DMS153 (cell line): ENCODE measurements at places on chromosomes 7 and 10.

DNA sequence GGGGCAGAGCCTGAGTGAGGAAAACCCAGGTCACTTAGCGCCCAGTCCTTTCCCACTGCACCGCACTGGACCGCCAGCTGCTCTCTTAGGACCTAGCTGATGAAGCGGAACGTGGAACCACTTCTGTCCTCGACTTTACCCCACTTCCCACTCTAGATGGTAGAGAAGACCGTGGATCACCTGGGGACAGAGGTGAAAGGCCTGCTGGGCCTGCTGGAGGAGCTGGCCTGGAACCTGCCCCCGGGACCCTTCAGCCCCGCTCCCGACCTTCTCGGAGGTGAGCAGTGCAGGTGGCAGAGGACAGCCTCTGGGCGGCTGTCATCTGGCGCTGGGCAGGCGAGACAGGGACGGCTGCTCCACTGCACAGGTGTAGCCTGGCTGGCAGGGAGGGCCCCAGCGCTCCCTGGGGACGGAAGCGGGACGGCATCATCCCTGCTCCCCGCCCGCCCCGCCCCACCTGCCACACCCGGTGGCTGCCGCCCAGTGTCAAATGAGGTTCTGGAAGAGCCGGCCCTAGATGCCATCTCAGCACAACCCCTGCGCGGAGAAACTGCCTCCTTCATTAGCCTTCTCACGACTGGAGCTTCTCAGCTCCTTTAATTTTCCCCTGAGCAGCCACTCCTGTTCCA lies 11.7 kb downstream of the PLAC9 start:
- DNase-seq: peak; percentile 63

DNA sequence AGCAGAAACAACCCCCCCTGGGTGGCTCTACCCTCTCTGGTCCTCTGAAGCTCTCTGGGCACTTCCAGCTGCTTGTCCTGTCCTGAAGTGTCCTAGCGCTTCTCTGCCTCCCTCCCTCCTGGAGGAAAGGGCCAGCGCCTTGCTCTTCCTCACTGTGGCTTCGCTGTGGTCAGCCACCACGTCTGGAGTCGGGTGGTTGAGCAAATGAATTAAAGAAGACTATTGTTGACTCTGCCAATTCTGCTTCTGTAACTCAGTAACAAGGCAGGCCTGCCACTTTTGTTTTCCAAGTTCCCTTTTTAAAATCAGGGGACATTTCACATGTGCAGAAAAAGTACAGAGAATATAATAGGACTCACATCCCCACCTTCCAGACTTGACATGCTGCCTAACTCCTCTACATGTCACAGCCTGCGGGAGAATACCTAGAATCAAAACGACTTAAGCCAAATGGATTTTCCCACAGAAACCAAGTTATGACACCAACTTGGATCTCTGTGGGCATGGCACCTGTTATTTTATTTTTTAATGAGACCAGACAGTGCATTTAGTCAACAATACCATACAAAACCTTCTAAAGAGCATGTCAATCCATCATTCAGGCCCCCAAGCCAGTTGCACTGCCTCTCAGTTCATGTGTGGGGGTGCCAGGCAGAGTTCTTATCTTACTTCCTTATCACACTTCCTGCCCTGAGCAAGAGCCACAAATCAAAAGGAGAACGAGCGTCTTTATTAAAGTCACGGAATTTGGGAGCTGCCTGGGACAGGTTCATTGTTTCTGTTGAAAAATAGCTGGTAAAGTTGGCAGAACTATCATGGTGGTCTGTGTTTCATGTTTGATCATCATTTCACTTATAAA lies 6.8 kb downstream of the FFAR4 start:
- DNase-seq: peak; percentile 46

GRCh38 chr7:69723663-69724062 lies 125.4 kb downstream of the AUTS2 start:
- no peak for DNase-seq

DNA sequence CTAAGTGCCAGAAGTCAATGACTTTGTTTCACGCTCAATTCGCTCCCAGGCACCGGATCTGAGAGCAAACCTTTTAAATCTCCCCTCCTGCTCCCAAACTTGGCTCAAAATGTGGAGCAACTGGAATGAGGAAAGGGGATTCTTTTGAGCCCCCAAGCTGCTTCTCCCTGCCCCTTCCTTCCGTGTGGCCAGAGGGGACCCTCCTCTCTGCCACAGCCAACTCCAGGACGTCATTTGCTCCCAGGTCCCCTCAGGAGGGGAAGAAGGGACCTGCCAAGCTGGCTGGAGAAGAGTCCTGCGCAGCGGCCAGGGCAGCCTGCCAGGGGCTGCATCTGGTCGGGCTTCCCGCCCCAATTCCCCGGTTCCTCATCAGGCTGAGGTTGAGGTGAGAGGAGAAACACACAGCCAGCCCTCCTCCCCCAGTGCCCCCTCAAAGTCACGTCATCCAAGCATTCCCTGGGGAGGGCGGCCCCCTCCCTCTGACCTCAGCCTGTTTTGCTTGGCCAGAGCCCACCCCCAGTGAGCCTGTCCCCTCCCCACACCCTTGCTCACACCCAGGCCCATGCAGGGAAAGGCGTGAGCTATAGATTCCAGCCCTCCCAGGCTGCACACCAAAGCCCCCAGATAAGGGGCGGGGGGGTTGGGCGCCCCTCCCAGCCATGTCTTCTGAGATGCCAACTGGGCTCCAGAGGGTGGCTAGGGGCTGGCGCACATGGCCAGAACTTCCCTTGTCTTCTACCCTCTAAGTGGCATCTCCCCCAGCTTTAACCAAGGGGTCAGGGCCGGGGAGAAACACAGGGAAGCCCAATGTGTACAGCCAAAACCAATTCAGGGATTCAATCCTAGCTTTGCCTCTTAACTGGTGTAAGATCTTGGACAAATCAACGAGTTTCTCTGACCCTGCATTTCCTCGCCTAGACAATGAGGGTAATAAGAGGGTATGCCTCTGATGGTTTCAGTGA lies 35.0 kb downstream of the SH3PXD2A start:
- DNase-seq: no peak

DNA sequence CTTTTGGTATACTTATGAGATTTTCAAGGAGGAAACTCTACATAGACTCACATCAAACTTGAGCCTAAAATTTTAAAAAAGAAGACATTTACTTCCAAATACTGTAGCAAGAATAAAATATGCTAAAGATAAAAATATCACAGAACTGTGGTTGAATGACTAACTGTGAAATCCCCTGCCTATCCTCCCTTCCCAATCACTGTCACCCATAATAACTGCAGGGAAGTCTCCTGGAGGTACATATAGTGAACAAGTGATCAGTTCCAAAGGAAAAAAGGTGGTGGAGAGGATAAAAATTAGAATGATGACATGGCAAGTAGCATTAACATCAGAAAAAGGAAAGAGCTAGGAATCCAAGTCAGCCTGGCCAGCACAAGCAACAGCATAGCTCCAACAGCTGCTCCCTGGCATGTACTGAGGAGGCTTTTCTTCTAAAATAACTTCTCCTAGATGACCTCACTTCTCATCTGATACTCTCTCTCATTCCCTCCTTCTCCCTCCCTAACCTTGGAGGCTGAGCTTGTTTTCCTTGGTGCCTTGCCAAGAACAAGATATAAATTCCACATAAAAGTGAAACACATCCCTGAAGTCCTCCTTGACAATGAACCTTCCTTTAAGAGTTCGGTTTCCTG lies 124.0 kb downstream of the IQUB start:
- DNase-seq: no peak

GRCh38 chr10:121664671-121665070 lies 66.4 kb upstream of the FGFR2 start:
- no peak for DNase-seq

- DNase-seq: no peak
Observed at GRCh38 chr7:47506382-47507339, 75.2 kb downstream of the TNS3 start.

- no peak for DNase-seq
Observed at GRCh38 chr10:43209074-43209455, 57.8 kb downstream of the RASGEF1A start.

GRCh38 chr7:93040355-93040754 lies 77.4 kb downstream of the SAMD9 start:
- no peak for DNase-seq

DNA sequence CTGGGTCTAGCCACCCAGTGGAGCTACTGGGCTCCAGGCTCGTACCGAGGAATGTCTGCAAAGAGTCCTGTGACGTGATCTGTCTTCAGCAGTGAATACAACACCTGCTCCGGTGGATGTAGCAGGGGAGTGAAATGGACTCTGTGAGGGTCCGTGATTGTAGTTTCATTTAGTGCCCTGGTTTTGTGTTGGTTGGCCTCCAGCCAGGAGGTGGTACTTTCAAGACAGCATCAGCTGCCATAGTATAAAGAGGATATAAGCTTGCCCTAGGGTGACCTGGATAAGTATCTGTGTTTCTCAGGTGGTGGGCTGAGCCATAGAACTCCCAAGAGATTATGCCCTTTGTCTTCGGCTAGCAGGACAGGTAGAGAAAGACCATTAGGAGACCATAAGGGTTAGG lies 24.6 kb upstream of the WNT2 start:
- DNase-seq: no peak

- DNase-seq: no peak
Observed at GRCh38 chr10:4909118-4909517, 54.1 kb upstream of the AKR1C1 start.

DNA sequence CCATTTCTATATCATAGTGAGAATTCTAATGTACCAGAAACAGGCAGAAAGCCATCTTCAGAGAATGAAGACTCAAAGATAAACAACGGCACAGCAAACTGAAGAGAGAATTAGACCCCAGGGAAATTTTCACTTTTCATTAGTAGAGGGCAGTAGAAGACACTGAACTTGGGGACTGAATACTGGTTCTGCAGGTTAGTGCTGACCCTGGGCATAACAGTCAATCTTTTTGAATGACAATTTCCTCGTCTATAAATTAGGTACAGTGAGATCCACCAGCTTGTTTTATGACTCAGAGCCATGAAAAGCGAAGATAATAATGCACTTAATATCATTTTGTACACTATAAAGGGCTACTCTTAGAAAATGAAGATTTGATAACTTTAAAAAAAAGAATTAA lies 13.7 kb downstream of the FKBP14 start:
- DNase-seq: no peak

DNA sequence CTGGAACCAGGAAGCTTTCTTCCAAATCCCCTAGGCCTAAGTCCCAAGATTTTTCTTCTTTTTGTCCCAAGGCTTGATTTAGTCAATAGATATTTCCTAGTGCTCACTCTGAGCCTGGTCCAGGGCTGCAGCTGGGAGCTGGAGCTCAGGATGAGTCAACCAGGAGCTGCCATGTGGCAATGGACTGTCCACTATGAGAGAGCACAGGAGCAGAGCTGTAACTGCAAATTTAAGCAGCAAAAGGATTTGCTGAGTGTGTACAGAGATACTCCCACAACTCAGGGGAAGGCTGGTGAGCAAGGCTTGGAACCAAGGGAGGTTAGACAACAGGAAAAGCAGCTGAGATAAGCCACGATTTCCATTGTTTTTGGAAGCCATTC lies 92.1 kb upstream of the CXCL12 start:
- DNase-seq: no peak

GRCh38 chr7:18948521-18948920 lies 168.9 kb downstream of the TWIST1 start:
- DNase-seq: no peak

DNA sequence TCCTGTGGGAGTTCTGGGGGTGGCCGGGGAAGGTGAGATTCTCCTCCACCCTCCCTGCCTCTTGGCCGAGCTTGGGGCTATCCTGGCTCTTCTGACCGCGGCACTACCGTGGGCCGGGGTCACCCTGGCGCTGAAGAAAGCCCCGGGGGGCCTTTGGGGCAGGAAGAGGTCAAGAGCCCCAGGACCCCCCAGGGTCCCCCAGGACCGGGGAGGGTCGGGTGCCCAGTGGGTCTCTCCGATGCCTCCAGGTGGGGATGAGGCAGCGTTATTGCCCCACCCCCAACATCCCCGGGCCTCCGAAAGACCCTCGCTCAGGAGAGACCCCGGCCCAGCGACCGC lies 439 bp upstream of the KNDC1 start:
- no peak for DNase-seq

GRCh38 chr7:106659166-106659962 lies 1.6 kb downstream of the CCDC71L start:
- DNase-seq: no peak

DNA sequence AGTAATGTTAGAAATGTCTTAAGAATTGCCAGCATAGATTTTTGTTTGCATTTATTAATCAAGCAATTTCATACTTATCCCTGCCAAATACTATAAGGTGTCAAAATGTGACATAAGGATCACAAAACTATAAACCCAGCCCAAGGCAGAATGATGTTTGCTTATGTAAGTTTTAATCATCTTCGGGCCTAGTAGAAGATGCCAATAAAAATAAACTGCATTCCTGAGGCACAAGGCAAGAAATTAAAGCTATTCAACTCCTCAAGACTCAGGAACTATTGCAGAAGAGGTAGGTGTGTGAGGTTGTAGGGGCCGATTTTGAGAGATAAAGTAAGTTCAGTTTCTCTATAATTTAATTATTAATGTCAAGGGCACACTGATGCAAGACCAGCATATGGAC lies 189.4 kb upstream of the AHR start:
- no peak for DNase-seq

DNA sequence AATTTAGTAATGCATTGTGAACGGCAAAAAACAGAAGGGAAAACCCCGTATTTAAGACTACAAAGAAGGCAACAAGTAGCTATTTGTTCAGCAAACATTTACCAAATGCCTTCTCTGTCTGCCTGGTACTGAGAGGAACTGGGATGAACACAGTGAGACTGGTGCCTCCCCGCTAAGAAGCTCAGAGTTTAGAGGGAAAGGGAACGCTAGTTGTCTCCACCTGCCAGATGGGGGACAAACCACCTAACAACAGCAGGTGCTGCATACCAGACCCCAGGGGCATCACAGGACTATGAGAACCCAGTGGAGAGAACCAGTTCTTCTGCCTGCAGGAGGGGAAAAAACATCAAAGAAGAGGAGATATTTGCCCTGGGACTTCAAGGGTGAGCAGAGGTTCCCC lies 147.1 kb downstream of the SLC25A13 start:
- no peak for DNase-seq

DNA sequence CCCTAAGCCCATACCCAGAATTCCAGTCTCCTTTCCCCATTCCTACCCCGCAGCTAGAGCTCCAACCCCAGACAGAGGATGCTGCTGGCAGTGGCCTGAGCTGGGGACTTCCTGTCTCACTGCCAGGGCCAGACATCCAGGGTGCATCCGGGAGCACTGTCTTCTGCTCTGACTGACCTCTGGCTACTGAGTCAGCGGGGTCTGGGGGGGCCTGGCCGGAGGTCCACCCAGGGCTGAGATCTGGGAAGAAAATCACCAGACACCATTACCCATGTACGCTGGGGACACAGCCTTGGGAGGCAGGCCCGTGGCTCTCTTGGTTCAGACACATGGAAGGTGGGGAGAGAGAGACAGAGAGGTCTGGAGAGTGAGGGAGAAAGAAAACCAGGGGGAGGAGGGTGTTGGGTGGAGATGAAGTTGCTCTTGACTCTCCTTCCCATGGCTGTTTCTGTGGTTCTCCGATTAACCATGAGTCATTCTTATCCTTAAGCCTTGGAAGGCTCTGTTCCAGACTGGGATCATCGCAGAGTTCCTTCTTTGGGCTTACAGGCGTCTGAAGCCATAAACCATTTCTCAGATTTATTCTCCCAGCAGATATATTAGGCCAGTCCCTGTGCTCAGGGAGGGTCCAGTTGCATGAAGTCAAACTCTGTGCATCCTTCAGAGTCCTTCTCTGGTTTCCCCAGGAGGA lies 23.6 kb downstream of the TSPAN15 start:
- no peak for DNase-seq

- DNase-seq: no peak
Observed at GRCh38 chr7:150962553-150963399, 15.3 kb downstream of the KCNH2 start.
